Smooth muscle cell of the pulmonary artery (primary cell): ENCODE measurements at places on chromosomes 4 and X. TPM values are rescaled to one million over a fixed set of nuclear protein-coding genes. Genes with fewer than 3 reads are reported as not detected.

The BMP3 gene
- 0.13 TPM in 2 replicates for total RNA-seq

The TRPC3 gene
- 0.03 and 0.78 TPM in 2 replicates for total RNA-seq

The RPS6KA3 gene
- total RNA-seq, result 39.6 and 39.8 TPM in 2 replicates

The RASSF6 gene
- 0.03 TPM in 1 of 2 replicates, not detected in the other for total RNA-seq

The CT45A3 gene
- total RNA-seq, result not detected in 2 replicates

The USP9X gene
- 188 and 217 TPM in 2 replicates for total RNA-seq

The RCHY1 gene
- total RNA-seq, result 17.5 and 25.2 TPM in 2 replicates

The OTUD6A gene
- total RNA-seq, result not detected in 2 replicates

The ATP2B3 gene
- 0.07 and 0.20 TPM in 2 replicates for total RNA-seq

The ADD1 gene
- total RNA-seq, result 199 and 215 TPM in 2 replicates

The CRMP1 gene
- under 0.01 TPM in 1 of 2 replicates, not detected in the other for total RNA-seq

The GPC3 gene
- 0.56 and 19.5 TPM in 2 replicates for total RNA-seq

The CLDN34 gene
- not detected in 2 replicates for total RNA-seq

The FMR1NB gene
- total RNA-seq, result not detected in 2 replicates

The CUL4B gene
- 66.3 and 79.2 TPM in 2 replicates for total RNA-seq

The HDAC6 gene
- 39.1 and 42.2 TPM in 2 replicates for total RNA-seq

The SLBP gene
- 43.1 and 48.8 TPM in 2 replicates for total RNA-seq

The BEX5 gene
- total RNA-seq, result not detected in 2 replicates

The BEX1 gene
- total RNA-seq, result 8.7 and 12.6 TPM in 2 replicates

The NSG1 gene
- 0.50 and 0.72 TPM in 2 replicates for total RNA-seq
